ENCODE measurements at places on chromosomes 3 and 15.

- DNase-seq = no peak
Observed at GRCh38 chr3:112124907-112125607, 8.0 kb downstream of the GCSAM start.

DNA sequence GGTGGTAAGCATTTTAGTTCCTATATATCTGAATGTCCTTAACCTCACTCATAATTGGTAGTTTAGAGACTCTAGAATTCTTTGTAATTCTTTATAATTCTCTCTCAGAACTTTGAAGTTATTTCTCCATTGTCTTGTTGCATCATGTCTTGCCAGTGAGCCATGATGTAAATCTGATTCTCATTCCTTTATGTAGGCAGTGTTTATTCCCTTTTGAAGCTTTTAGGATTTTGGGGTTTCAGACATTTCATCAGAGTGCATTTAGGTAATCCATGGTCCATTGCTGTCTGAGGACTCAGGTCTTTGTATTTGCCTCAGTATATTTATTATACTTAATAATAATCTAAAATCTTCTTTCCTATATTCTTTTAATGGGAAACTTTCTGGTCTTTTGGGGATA, 20.6 kb downstream of the CMC1 start:
- no peak for DNase-seq

DNA sequence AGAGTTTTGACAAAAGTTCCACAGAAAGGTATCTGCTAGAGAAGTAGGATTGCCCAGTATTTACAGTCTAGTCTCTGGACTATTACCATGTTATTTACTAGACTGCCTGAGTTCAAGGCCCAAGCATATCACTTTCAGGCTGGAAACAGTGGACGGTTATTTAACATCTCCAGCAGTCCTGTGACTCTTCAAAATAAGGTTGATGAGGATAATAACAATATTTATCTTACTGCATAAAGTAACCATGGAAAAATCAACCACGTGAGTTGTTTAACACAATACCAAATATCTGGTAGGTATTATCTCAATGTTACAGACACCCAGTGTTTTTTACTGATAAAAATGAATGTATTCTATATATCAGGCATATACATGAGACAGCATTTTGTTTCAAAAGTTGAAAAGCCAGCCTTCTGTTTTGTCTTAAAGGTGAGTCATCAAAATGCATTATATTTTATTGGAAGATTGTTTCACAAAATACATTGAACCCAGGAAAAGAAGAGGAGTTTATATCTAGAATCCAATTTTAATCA, 535.8 kb downstream of the TBL1XR1 start:
- no peak for DNase-seq

DNA sequence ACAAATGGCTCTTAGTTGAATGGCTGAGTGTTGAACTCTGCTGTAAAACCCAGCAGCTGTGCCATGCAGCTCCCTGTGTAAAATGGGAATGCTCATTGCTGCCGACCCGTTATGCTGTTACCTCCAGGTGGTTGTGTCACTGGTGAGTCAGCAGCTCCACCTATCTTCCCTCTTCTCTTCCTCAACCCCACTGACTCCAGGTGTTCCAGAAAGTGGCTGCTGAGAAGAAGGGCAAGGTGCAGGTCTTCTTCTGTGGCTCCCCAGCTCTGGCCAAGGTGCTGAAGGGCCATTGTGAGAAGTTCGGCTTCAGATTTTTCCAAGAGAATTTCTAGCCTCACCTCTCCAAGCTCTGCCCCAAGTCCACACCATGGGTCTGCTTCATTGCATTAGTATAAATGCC, 41.9 kb downstream of the NOX5 start:
- DNase-seq = no peak

GRCh38 chr15:74856537-74856936, 13.6 kb upstream of the ULK3 start:
- no peak for DNase-seq

DNA sequence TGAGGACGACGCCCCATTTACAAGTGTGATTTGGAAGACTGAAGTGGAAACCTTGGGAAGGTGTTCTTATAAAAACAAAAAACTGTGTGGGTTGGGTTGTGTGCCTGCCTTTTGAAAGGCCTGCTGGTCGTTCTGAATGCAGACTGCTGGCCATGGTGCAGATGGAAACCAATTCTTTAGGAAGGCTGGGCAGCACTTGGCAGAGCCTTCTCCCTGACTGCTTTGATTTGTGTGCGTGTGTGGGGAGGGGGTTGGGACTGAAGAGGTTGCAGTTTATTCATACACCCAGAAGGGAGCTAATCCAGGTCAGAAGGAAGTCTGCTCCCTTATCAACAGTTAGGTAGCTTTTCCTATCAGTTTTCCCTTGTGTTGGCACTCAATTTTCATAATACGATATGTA, 288.7 kb downstream of the SOX2 start:
- DNase-seq = no peak

DNA sequence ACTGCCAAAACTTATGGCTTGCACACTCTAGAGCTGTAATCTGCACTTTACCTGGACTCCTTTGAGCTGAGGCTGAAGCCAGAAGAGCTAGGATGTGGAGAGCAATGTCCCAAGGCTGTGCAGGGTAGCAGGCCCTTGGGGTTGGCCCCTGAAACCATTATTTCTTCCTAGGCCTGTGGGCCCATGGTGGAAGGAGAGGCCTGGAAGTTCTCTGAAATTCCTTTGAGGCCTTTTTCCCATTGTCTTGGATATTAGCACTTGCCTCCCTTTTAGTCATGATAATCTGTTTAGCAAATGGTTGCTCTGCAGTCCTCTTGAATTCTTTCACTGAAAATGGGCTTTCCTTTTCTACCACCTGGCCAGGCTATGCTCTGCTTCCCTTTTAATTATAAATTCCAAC, 102.0 kb upstream of the SGO1 start:
- DNase-seq = no peak

DNA sequence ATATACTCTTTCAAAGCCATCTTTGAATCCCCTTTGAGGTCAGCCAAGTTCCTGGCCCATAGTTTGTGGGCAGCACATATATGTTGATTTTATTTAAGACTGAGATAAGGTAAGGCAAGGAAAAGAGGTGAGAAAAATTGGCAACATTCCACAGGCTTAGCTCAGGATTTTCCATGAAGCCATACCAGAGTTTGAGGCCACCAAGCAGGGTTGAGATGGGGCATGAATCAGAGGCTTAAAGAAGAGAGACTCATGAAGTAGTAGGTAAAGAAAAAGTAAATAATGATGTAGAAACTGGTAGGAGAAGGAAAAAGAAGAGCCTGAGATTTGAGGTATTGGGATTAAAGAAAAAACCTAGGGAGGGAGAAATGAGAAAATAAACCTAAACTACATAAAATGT, 89.2 kb downstream of the MYO5A start:
- no peak for DNase-seq

DNA sequence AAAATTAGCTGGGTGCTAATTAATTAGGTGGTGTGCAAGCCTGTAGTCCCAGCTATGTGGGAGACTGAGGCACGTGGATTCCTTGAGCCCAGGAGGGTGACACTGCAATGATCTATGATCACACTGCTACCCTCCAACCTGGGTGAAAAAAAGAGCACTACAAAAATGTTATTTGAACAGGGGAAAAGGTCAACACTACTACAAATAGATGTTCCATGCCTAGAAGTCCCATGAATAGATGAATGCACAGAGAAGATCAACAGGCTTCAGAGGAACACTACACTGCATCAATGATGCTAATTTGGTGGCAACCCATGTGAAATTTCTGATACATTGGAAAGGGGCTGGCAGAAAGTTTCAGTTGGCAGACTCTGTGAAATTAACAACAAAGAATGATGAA, 105.4 kb upstream of the FHIT start:
- no peak for DNase-seq

- no peak for DNase-seq
Observed at GRCh38 chr3:164737174-164737573, 341.1 kb downstream of the SI start.

- DNase-seq = no peak
Observed at GRCh38 chr3:190582667-190583066, 68.8 kb downstream of the IL1RAP start.

All from stimulated activated CD4-positive, alpha-beta T cell treated with anti-CD3 and anti-CD28 coated beads, Interleukin-2, amount 100 ng/mL, for 48 hours (primary cell).